Heart left ventricle (tissue), 16 donors: ENCODE measurements at places on chromosomes 12 and 14. TPM values are rescaled to one million over a fixed set of nuclear protein-coding genes. Genes with fewer than 3 reads are reported as not detected.

DNA sequence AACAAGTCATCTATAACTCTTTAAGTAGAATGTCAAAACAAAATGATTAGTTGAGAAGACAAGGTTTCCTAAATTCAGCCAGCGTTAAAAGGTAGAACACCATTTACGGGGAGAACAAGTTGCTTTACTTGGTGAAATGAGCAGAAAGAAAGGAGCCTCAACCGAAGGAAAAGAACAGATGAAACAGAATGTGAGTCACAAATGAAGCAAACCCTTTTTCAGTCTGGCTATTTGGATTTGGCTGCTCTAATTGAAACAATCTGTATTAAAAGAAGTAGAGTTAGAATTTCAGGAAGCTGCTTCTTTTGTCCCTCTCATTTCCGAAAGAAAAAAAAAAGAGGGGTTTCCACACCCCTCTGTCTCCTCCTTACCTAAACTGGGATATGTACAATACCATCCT lies 34.6 kb downstream of the CEP128 start:
- no peak for DNase-seq

DNA sequence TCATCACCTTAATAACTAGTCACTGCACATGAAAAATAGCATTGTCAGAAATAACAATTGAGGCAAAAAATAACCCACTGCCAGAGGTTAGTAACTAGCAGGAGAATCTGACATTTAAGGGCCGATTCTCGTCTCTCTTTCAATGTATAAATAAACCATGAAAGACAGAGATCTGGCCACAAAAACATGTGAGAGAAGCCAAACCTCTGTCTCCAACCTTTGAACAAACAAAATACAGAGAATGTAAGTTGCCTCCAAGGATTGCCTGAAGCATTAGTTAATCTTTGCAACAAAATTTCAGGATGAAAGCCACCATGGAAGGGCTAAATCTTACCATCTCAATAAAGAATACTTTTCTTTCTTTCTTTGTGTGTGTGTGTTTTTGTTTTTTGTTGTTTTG lies 257.4 kb upstream of the TMTC1 start:
- DNase-seq: no peak

- DNase-seq: no peak
These were observed 207.1 kb downstream of the ANO4 start for GRCh38 chr12:101001669-101002068.

- DNase-seq: no peak
These were observed 108.6 kb downstream of the BCL11B start for GRCh38 chr14:99163446-99163845.

DNA sequence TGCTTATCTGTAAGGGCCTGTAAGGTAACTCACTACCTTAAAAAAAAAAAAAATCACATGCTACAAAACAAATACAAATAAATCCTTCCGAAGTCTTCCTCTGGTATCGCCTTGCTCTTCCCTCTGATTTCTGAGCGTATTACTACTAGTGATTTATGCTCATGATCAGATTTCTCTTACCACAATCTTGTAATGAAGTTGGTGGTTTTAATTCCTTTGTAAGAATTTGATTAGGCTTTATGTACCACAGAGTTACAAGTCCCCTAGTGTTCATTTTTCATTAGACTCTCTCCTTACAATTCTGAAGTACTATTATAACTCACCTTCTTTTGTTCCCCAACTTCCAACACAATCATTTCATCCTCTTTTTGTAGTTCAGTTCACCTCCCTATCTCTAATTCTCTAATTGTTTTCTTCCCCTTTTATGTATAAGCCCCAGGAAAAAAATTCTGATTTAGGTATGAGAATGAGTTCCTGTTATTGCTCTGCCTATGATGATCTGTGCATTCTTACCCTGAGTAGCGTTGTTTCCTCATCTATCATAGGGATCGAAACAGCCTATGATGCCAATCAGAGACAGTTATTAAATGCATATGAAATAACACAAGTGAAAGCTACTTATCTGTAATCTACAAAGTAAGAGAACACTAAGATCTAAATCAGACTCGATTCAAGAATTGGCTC lies 81.5 kb downstream of the EPS8 start:
- no peak for DNase-seq

DNA sequence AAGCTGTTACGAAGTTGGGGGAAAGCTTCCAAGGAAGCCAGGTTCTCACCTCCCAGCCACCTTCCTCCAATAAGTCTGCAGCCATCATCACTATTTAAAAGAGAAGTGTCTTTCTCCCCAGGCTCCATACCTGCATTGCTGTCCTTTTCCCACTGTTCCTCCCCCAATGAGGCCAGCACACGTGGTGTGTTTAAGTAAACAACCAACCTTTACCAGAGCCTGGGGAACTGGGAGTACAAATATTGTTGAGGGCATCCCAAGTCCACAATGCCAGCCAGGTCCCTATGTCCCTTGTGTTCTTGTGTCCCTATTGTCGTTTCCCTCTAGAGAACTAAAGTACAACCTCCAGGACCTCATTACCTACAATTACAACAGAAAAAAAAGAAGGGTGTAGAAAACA lies 49.2 kb upstream of the PNMA1 start:
- peak; percentile 6 for DNase-seq

- DNase-seq: no peak
These were observed 125.8 kb downstream of the VRK1 start for GRCh38 chr14:96922986-96923385.

GRCh38 chr14:51093371-51094281 lies 1.3 kb downstream of the TRIM9 start:
- peak; percentile 66 for DNase-seq

DNA sequence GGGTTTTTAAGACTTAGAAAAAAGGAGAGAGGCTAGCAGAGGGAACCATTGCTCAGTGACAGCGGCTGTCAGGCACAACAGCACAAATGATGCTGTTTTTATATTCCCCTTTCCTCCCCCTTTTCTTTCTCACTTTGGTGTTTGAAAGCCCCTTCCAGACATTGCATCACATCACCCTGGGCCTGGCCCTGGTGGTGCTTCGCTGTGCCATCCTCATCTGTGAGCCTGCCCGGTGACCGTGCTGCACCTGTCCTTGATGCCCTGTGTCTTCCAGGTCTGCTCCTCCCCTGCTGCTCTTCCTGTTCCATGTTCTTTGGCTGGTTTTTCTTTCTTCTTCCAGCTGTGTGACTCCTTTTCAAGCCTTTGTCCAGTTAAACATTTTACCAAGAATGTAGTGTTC lies 24.8 kb downstream of the KLC1 start:
- DNase-seq: no peak

- DNase-seq: peak; percentile 61
These were observed 15.3 kb downstream of the TNFRSF1A start for GRCh38 chr12:6326316-6327228.

- no peak for DNase-seq
These were observed 503.5 kb downstream of the LRFN5 start for GRCh38 chr14:42110167-42110566.

GRCh38 chr14:91496790-91497189 lies 13.3 kb downstream of the PPP4R3A start:
- DNase-seq: no peak

DNA sequence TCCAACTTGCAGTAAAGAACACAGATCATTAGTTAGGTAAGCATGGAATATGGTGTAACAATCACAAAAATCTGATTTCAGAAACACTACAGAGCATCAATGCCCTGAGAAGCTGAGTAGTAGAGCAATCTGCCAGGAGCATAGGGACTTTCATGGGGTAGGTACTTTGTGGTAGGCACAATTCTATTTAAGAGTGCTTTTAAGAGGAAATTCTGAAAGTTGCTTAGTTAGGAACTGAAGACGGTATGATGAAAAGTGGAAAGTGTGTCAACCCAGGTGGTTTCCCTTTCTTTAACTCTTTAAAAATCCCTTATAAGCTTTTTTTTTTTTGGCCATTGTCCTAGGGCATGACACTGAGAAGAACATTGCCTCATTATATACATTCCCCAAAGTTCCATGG lies 535.7 kb upstream of the FBXO33 start:
- DNase-seq: no peak

- no peak for DNase-seq
These were observed 25.9 kb upstream of the EDDM3A start for GRCh38 chr14:20719777-20720176.

- no peak for DNase-seq
These were observed 38.7 kb downstream of the ANO4 start for GRCh38 chr12:100833282-100833681.

DNA sequence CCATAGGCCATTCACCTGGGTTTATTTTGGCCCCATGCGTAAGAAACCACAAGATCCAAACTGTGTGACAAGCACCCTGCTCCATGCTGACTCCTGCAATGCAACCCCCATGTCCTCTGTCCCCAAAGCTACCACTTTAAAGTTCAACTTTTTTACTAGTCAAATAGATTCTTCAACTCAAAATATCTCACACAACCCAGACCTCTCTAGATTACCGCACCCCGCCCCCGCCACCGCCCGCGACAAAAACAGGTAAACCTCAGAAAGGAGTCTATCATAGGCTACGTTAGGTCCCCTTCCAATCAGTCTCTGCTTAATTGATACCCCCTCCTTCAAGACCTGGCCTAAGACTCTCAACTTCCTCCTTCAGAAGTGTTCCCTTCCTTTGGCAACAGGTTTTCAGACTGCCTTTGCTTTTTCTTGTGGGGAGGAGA lies 2.2 kb downstream of the ZFP36L1 start:
- DNase-seq: peak; percentile 21

GRCh38 chr12:119829439-119829838 lies 47.7 kb downstream of the CIT start:
- DNase-seq: no peak

GRCh38 chr12:99767809-99768208 lies 120.3 kb downstream of the GARIN6 start:
- DNase-seq: no peak

GRCh38 chr12:91003737-91004136 lies 1.0 kb downstream of the EPYC start:
- DNase-seq: no peak

- no peak for DNase-seq
These were observed 36.8 kb downstream of the CCDC88C start for GRCh38 chr14:91380610-91381371.

- DNase-seq: no peak
These were observed 15.5 kb upstream of the PCNX1 start for GRCh38 chr14:70891737-70892136.

- DNase-seq: no peak
These were observed 208.7 kb downstream of the KITLG start for GRCh38 chr12:88371416-88372183.

GRCh38 chr12:39763890-39764169 lies 144.2 kb upstream of the ABCD2 start:
- no peak for DNase-seq

- DNase-seq: no peak
These were observed 17.4 kb upstream of the DNM1L start for GRCh38 chr12:32661706-32662105.

DNA sequence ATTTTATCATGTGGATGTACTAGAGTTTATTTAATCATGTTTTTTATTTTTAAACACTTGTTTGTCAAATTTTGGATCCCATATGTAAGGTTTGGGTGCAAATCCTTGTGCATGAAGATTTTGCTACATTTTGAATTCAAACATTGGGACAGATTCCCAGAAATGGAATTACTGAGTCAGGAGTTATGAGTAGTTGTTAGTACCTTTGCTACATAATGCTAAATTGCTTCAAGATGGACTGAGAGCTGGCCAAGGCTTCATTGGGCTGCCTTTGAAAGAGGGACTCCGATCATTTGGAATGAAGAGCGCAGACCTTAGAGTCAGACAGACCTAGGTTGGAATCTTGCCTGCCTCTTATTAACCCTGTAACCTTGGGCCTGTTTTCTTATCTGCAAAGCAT lies 154.9 kb upstream of the PWP1 start:
- no peak for DNase-seq

DNA sequence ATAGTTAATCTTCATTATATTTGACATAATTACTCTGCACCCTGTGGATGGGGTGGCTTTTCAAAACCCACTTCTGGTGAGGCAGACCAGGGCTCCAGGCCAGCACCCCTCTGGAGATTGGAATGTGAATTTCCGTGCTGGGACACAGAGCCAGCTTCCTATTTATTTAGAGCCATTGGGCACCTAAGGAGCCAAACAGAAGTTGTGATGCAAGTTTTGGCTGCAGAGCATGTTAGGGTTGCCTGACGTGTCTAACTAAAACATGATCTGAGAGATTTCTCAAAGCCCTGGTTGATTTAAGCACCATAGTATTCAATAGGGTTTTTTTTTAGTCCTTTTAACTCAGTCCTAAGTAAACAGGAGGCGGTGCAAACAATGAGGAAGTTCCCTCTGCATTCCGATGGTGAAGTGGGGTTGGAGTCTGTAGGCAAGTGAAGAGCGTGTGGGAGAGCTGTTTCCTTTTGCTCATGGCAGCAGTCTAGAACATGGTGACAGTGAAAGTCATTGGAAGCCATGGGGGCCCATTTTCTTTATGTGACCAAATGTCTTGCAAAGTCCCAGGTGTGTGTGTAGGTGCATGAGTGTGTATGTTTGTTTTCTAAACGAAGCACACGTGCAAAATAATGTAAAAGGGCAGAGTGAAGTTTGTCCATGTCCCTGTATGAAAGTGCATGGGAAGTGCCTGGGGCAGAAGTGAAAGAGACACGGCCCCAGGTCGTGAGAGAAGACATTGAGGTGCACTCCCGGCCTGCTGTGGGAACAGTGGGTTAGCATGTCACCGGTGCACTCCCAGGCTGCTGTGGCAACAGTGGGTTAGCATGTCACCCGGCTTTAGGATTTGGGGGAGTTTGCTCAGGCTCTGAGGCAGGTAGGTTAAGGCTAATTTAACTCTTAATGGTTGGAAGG lies 117.7 kb downstream of the PRKCH start:
- peak; percentile 40 for DNase-seq

DNA sequence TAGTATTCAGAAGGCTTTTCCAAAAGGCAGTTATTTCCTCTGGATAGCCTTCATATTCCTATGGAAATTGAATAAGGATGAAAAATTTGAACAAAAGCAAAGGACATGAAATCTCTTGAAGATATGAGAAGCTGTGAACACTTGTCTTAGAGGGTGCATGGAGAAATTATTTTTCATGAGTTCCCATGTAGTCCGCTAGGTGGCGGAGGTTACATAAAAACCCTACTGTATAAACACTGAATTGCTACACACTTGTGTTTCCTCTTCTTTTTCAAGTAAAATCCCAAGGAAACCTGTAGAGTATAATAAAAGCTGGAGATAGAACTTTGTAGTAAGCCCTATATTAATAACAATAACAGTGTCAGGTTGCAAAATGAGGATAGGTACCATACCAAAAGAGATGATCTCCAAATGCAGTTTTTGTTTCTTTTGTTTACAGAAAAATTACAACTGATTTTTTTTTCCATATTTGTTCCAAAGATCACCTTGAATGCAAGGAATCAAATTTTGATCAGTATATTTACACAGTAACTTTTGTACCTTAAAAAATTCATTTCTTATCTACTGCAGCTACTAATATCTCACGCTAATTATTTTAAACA lies 37.8 kb upstream of the OR4E1 start:
- no peak for DNase-seq

- DNase-seq: peak; percentile 76
These were observed 22.8 kb downstream of the TPCN1 start for GRCh38 chr12:113244047-113244460.

- peak; percentile 14 for DNase-seq
These were observed 148.8 kb downstream of the ADGRD1 start for GRCh38 chr12:131102493-131102931.

Gene SERPINA12
- not detected for polyA plus RNA-seq

Gene TMEM117
- 3.7 TPM for polyA plus RNA-seq

Gene MMAB
- polyA plus RNA-seq: 38.1 TPM

Gene MSI1
- 2.1 TPM for polyA plus RNA-seq
